Glomerular endothelial cell (primary cell): ENCODE measurements at places on chromosomes 11 and 22.

- DNase-seq, result no peak
Measured at GRCh38 chr11:116777056-116777455, 4.3 kb upstream of the BUD13 start.

DNA sequence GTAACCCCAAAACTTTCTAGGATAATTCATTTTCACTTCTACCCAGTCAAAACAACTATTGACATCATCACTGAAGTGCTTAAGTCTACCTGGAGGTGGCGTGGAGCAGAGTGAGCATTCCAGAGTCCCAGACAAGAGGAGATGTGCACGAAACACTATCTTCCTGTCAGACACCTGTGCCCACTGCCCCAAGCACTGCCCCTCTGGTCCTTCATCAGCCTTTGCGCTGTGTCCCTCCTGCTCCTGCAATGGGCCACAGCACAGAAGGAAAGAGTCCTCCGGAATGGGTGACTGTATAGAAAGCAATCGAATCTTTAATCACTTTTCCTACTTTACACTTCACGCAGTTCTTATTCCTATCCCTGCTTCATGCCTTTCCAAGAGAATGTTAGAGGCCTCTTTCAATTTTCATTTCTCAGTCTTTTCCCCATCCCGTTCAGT lies 512 bp upstream of the GRIA4 start:
- peak; percentile 18 for DNase-seq

GRCh38 chr11:45320371-45320770 lies 34.2 kb upstream of the SYT13 start:
- no peak for DNase-seq

GRCh38 chr11:1521382-1522080 lies 35.0 kb upstream of the MOB2 start:
- DNase-seq, result no peak

- no peak for DNase-seq
Measured at GRCh38 chr11:119747868-119748660, 19.1 kb upstream of the NECTIN1 start.

GRCh38 chr22:49621601-49622210 lies 206.0 kb downstream of the BRD1 start:
- no peak for DNase-seq

- peak; percentile 58 for DNase-seq
Measured at GRCh38 chr11:123054301-123055065, 7.5 kb downstream of the HSPA8 start.

DNA sequence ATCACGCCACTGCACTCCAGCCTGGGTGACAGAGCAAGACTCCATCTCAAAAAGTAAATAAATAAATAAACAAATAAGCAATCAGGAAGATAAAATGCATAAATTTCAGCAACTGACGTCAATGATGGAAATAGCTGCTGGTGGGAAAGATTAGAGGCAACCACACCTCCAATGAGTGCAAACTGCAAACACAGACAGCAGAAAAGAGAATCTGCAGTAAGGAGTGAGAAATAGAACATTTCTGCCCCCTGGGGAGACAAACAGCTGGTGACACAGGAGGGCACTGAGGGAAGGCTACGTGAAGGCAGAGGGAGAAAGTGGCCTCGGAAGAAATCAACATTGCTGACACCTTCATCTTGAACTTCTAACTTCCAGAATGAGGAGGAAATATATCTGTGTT lies 6.5 kb downstream of the PI4KA start:
- DNase-seq, result no peak

- DNase-seq, result no peak
Measured at GRCh38 chr11:73752216-73752867, 8.5 kb downstream of the RAB6A start.

- DNase-seq, result no peak
Measured at GRCh38 chr11:75453916-75454655, 21.1 kb upstream of the KLHL35 start.

GRCh38 chr11:15275141-15275540 lies 160.4 kb downstream of the INSC start:
- no peak for DNase-seq

- no peak for DNase-seq
Measured at GRCh38 chr11:65392899-65393298, 6.5 kb downstream of the FRMD8 start.

- no peak for DNase-seq
Measured at GRCh38 chr22:44738347-44738715, 14.0 kb upstream of the ARHGAP8 start.

GRCh38 chr11:75762158-75762557 lies 6.4 kb upstream of the DGAT2 start:
- DNase-seq, result no peak

GRCh38 chr11:96235751-96236150 lies 107.2 kb downstream of the MAML2 start:
- no peak for DNase-seq

- DNase-seq, result no peak
Measured at GRCh38 chr22:29337631-29338284, 22.3 kb upstream of the RASL10A start.

DNA sequence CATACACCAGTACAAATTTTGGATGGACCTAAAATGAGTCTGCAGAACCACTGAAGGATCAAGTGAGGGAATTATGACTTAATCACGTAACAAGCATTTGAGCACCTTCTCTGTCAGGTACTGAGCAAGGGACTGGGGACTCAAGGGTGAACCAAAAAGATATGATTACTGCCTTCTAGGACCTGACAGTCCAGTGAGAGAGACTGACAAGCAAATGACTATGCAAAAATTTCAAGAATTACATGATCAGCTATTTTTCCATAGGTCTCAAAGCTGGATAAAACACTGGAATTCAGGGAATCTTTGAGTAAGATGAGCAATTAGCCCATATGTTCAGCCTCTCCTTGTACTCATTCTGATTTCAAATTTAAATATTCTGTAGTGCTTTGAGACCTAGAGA lies 5.2 kb upstream of the STT3A start:
- no peak for DNase-seq

GRCh38 chr11:69125861-69126260 lies 29.9 kb upstream of the SMIM38 start:
- DNase-seq, result no peak

GRCh38 chr11:76371170-76371569 lies 9.8 kb downstream of the THAP12 start:
- peak; percentile 66 for DNase-seq

DNA sequence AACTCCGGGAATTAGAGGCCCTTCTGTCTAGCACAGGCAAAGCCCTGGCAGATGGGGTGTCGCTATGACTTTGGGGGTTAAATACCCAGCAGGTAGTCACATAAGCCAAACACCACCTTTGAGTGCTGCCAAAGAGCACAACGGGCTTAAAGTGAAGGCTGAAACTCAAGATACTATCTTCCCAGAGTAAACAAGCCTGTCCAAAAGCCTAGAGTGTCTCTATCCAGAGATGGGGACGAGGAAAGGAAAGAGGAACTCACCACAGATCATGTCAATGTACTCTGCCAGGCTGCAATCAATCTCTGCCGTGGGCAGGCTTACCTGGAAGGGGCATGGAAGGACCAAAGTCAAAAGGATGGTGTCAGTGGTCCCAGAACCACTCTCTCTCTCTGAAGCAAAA lies 14.5 kb downstream of the TMEM25 start:
- no peak for DNase-seq

GRCh38 chr22:24441406-24442351 lies 14.3 kb downstream of the ADORA2A start:
- DNase-seq, result no peak

GRCh38 chr11:12174128-12174476 lies 63.7 kb downstream of the MICAL2 start:
- no peak for DNase-seq

DNA sequence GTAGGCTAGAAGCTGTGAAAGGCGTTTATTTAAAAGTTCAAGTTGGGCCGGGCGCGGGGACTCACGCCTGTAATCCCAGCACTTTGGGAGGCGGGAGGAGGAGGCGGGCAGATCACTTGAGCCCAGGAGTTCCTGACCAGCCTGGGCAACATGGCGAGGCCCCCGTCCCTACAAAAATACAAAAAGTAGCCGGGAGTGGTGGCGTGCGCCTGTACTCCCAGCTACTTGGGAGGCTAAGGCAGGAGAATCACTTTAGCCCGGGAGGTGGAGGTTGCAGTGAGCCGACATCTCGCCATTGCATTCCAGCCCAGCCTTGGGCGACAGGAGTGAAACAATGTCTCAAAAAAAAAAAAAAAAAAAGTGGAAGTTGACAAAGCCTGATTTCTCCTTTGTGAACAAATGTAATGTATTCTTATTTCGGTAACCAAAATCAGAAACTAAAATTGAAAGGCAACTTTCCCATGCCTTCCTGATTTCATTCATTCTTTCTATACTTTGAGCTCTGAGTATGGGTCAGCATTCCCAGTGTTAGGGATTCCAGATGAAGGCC lies 825 bp downstream of the PTPMT1 start:
- no peak for DNase-seq

- no peak for DNase-seq
Measured at GRCh38 chr11:14454861-14455632, 44.6 kb downstream of the COPB1 start.

GRCh38 chr11:79335681-79336080 lies 105.1 kb downstream of the TENM4 start:
- DNase-seq, result no peak
